ENCODE measurements at places on chromosomes 2 and 18.

GRCh38 chr2:73762571-73762970 is 17.3 kb downstream of the DUSP11 start:
- peak; percentile 61 for DNase-seq

- DNase-seq: no peak
Observed at GRCh38 chr2:239775623-239776435, 249.3 kb downstream of the NDUFA10 start.

DNA sequence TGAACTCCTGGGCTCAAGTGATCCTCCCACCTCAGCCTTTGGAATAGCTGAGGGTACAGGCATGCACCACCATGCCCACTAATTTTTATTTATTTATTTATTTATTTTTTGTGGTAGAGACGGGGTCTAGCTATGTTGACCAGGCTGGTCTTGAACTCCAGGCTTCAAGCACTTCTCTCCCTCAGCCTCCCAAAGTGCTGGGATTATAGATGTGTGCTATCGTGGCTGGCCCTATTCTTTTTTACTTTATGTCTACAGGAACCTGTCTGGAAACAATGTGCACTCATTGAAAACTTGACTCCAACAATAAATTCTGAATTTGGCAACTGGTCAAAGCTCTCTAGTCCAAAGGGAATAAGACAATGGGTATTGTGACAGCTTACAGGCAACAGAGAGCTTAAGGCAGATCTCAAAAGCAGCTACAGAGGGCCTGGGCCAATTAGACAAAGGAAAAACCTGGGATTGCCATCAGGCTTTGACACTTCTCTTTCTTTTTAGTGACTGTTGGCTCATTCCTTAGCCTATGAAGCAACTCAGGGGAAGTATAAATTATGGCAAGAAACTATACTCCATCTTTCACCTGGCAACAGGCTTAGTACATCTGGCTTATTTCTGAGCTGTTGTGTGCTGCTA is 55.1 kb upstream of the RAPGEF4 start:
- DNase-seq: no peak

DNA sequence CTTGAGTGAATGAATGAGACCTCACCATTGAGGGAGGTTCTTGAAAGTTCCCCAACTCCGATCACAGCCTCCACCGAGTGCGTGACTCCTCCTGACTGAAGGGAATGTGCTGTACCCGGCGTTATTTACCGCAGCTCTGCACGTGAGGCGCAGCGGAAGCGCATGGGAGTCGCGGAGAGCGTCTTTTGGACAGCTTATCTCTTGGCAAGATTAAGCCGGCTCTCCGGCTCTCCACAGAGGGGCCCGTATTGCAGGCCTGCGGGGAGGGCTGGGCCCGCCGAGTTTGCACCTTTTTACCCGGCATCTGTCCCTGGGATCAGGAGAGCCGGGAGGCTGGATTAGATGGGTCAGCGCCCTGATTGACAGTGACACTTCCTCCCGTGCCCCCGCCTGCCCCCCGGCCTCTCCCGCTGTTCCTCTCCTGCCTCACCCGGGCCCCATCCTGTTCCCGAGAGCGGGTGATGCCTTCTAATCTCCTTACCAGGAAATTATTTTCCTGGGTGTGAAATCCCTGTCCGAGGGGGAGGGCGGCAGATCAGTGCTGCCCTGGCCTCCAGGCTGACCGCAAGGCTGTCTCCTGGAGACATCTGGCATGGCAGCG is 176.3 kb downstream of the INHBB start:
- DNase-seq: no peak

GRCh38 chr2:8669157-8669817 is 12.6 kb upstream of the ID2 start:
- peak; percentile 22 for DNase-seq

- DNase-seq: no peak
Observed at GRCh38 chr2:2568411-2568810, 237.3 kb upstream of the MYT1L start.

- DNase-seq: no peak
Observed at GRCh38 chr18:77038182-77038858, 94.3 kb downstream of the MBP start.

- DNase-seq: no peak
Observed at GRCh38 chr2:7976206-7976605, 705.6 kb upstream of the ID2 start.

DNA sequence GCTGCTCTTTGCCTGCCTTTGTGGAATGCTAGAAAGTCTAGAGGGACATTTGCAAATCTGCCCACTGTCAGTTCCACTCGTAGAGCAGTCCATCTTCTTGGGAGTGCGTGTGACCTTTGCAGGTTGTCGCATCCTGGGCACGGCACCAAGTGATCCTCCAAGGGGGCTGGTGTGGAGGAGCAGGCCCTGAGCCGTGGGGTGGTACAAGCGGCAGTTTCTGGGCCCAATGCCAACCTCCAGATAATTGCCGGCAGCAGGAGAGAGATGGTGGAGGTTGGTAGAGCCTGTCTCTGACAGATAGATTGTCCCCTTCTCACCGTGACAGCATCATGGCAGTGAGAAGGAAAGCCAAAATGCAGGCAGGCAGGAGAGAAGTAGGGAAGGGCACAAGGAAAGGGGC is 150.7 kb upstream of the SLC14A2 start:
- no peak for DNase-seq

DNA sequence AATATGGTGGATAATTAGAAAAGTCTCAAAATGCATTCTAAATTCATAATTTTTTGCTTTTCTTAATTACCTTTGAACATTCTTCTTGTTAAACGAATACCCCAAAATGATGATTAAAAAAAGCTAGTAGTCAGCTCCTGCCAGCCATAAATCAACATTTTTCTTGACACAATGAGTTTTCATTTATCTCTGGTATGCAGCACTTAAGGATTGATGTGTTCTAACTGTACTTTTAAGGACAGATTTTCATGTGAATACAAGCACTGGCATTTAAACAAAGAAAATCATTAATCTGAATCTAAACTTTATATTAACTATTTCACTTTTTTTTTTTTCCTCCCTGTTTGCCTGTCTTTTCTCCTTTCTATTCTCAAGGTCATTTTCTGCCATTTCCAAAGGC is 976.8 kb downstream of the TMEM182 start:
- peak; percentile 41 for DNase-seq

DNA sequence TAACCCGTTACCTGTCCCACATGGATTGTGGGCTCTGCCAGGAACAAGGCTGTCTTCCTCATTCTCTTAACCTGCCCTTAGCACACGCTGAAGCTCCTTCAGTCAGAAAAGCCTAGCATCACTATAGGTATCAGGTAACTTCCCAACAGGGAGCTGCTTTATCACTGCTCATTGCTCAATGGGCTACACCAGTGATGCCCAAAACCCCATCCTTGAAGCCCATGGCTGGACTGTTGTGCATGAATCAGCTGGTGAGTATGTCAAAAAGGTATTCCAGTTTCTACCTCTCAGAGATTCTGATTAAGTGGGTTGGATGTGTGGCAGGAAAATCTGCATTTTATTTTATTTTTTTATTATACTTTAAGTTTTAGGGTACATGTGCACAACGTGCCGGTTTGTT is 362.2 kb downstream of the LRATD1 start:
- peak; percentile 5 for DNase-seq

DNA sequence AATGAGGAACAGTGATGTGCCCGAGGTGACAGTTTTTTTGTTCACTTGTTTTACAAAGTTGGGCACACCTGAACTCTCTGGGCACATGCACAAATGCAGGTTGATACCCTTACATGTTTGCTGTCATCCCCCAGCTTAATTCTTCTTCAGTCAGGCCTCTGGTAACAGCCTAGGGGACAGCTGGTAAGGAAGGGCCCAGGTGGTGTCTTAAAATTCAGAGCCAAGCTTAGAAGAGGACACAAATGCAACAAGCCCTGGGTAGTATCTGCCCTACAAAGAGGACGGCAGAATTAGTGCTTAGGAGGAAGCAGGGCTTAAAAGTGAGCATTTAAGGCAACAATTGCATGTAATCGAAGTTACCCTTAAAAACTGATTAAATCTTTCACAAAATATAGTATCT is 171.9 kb upstream of the ACAA2 start:
- no peak for DNase-seq

DNA sequence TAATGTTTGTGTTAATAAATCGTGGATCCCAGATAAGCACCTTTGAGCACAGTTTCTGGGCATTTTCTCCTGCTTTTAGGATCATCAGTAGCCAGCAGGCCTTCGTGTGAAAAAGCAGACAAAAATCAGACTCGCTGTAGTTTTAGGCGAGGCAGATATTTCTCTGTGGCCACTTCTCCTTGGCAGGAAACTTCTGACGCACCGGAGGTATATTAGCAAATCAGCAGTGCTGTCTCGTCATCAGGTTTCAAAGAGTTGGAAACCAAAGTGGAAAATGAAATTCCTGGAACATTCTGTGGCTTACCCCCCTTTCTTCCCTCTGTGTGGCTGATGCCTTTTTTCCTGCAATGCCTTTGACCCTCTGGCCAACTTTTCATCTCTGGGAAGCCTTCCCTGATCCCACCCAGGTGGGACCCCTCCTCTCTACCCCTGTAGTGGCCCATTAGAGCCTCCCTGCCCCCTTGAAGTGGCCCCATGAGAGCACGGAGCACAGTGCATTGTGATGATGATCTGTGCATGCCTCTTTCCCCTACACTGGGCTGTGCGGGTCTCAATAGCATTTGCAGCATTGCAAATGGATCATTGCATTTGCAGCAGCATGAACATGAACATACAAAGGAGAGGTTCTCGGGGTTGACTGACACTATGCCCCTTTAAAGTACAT is 93.3 kb downstream of the RNF144A start:
- no peak for DNase-seq

GRCh38 chr2:201631041-201631440 is 12.3 kb downstream of the TMEM237 start:
- no peak for DNase-seq

DNA sequence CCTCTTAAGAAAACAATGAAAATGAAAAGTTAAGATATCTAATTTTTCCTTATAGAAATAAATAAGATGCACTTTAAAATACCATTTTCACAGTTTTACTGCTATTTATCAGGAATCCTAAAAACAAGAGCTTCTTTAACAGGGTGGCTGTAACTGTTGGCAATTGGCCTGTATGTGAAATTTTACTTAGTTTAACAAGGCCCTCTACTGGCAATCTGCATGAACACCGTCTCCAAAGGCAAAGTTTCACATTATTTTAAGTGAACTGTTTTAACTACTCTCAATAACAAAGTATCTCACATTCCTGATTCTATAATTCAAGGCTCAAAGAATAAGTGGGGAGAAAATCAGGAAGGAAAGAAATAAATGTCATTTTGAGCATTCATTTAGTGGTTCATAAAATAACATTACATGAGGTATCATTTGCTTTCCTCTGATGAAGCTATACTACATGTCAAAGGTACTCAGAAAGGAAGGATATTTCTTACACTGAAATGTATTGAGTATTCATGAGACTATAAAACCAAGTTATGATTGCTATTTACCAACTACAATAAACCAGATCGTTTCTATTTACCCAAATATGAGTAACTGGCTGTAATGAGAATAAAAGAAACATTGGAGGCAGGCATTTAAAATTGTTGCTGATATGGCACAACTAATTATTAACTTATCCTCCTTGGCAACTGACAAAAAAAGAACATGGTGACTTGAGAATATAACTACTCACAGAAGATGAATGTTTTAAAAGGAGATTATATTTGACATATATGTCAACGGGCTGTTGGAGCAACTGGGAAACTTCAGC is 7.0 kb downstream of the NCKAP5 start:
- DNase-seq: peak; percentile 65

- no peak for DNase-seq
Observed at GRCh38 chr2:68739595-68740399, 5.2 kb downstream of the ARHGAP25 start.

GRCh38 chr18:75016025-75016717 is 192.8 kb downstream of the PTGR3 start:
- DNase-seq: peak; percentile 3

GRCh38 chr2:47056868-47057686 is 98.0 kb downstream of the STPG4 start:
- no peak for DNase-seq

DNA sequence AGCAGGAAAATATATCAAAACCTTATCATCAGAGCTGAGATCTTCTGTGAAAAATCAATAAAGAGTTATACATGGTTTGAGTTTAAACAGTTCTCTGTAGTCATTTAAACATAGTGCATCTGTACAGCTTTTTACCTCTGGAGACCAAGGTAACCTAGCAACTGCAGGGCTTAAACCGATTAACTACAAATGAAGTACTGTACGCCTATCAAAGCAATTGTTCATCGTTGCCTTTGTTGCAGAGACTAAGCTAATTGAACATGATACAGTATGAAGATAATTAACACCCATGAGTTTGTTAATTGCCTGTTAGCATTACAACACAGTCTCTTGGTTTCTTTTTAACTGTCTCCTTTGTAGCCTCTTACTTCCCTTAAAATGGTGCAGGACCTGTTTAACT is 147.9 kb downstream of the LNPK start:
- no peak for DNase-seq

GRCh38 chr2:75326645-75327044 is 127.3 kb upstream of the TACR1 start:
- DNase-seq: no peak

GRCh38 chr2:54012538-54013141 is 41.8 kb upstream of the PSME4 start:
- no peak for DNase-seq

- peak; percentile 81 for DNase-seq
Observed at GRCh38 chr2:234363011-234363487, 133.8 kb downstream of the ARL4C start.

DNA sequence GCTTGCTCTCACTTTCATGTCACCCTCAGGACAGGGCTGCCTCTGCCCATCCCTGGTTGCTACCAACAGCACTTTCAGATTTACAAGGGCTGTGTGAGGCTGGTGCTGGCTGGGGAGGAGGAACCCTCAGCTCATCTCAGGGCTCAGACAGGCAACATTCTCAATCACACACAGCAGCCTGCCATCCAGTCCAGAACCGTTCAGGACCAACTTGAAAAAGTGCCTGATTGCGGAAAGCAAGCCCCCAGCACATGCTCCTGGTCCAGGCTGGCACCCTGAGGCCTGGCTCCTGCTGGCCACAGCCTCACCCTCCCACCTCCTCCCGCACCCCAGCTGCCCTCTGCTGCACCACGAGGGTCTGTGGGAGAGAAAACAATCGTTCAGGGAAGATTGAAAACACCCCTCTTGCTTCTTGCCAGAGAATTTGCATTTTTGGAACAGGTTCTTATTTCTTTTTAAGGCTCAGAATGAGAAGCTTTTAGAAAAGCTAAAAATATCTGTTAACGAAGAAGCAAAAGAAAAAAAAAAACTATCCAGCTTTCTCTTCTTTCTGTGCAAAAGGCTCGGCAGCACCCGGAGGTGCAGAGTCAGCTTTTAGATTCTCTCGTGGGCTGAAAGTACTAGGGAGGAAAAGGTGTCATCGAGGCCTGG is 403.8 kb upstream of the ID2 start:
- DNase-seq: no peak

- peak; percentile 54 for DNase-seq
Observed at GRCh38 chr2:98909317-98910211, 26.5 kb downstream of the CRACDL start.

GRCh38 chr2:197498937-197499593 is 575 bp downstream of the HSPD1 start:
- DNase-seq: peak; percentile 73

DNA sequence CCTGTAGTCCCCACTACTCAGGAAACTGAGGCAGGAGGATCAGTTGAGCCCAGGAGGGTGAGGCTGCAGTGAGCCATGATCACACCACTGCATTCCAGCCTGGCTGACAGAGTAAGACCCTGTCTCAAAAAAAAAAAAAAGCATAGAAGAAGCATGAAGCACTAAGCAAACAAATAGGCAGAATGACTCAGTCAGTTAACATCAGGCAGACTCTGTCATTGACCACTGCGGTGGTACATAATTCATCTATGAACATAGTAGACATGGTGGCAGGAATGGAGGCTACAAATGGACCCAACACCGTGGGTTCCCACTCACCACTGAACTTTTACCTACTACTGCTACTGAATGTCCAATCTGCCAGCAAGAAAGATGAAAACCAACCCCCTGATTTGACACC is 7.6 kb upstream of the ASXL2 start:
- DNase-seq: peak; percentile 87

Data from kidney tubule cell (primary cell).